NCI-H748 treated with DMSO at 0.1 percent for 48 hours (cell line): ENCODE measurements at places on chromosomes 5 and 9.
A peak's percentile ranks its signal among the peaks of the same experiment; 100 is the strongest.

DNA sequence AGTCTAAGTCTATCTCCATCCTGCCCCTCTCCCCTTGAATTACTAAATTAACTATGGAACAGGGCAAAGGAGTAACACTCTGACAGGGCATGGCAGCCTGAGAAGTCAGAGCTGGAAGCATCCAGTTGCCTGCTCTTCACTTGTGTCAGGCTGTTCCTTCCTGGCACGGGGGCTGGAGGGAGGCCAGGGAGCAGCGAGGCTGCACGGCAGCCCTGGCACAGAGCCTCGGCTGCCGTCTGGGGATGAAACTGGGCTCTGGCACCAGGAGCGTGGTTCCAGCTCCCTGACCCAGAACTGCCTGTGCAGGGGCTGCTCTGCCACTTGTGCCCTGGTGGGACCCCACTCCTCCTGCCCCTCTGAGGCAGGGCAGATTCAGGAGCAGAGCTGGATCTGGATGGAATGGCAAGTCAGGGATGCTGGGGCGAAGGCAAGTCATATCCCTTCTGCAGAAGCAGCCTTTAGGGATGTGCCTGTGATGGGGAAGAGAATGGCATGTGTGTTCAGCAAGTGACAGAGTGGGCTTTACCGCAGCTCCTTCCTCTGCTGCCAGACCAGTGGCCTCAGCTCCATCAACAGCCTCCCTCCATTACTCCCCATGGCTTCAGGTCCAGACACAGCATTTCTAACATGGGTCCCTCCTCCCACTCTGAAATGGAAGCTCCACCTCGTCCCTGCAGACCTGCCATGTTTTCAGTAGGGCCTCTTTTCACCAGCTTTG lies 42.2 kb upstream of the PDE8B start:
- DNase-seq = no peak

DNA sequence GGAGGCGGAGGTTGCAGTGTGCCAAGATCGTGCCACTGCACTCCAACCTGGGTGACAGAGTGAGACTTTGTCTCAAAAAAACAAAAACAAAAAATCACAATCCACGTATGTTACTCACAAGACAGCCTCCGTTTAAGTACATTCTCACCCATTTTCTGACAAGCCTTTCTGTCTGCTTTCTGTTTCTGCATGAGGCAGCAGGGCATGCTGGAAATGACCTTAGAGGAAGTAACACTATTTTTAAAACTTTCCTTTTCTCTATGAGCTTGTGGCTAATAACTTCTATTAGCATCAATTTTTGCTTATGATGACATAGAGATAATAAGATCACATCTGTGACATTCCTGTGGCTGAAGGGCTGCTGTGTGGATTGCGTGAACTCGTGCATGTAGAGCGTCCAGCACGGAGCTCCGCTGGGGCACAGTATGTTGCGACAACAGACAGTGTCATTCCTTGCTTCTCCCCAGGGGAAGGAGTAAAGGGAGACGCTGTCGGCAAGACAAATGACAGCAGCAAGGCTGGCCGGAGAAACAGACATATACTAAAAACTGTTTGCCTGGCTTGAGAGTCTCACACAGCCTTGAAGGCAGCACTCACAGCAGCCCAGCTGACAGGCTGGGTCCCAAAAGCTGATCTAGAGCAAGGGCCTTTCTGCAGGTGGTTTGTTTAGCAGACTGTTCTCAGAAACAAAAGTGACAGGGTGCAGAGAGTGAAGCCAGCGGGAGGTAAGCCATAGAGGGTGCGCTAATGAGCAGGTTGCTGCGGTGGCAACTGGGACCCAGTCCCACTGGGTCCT lies 1.6 kb downstream of the BTNL3 start:
- no peak for DNase-seq

DNA sequence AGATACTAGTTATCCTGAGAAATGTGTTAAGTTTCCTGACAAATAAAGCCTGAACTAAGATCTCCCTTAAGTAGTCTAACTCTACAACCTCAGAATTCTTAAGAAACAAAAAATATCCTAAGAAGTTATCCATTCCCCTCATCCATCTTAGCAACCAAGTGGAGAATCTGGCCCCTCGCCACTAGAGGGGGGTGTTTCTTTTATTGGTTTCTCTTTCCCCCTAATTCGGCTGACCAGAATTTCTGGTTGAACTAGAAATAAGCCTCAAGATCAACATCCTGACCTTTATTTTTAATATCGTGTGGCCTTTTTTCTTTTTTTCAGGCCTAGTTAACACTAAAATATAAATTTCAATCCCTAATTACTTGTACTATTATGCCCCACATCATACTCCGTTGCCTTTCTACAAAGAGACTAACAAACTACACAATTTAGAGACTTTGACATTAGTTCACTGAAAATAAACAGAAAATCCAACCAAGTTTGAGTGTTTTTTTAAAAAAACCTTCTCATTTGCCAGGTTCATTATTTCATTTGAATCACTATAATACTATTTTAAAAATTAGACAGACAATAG lies 14.3 kb upstream of the NR4A3 start:
- peak; percentile 26 for DNase-seq

- DNase-seq = no peak
These were observed 358.8 kb downstream of the MAN2A1 start for GRCh38 chr5:110048491-110048890.

GRCh38 chr9:127500399-127500798 lies 49.1 kb downstream of the LRSAM1 start:
- no peak for DNase-seq

GRCh38 chr5:96402500-96402899 lies 30.5 kb downstream of the PCSK1 start:
- DNase-seq = no peak

- no peak for DNase-seq
These were observed 35.8 kb downstream of the VLDLR start for GRCh38 chr9:2657427-2657826.

DNA sequence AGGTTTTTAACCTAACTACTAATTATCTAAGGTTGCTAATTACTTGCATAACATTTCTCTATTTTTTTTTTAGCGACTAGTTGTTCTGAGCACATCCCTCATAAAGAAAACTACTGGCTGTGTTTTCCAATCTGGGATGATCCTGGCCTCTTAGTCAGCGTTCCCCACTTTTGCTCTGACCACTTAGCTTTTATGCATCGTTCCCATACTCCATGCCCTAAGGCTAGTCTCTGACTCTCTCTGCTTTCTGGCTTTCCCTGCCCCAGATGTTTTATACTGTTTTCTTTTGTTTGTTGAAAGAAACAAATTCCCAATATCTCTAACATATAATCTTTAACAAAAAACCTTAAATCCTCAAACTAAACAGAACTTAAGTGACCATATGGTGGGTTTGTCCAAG lies 217.9 kb downstream of the SPATA31D1 start:
- peak; percentile 58 for DNase-seq

- DNase-seq = no peak
These were observed 65.7 kb upstream of the ATG10 start for GRCh38 chr5:81906086-81906485.

DNA sequence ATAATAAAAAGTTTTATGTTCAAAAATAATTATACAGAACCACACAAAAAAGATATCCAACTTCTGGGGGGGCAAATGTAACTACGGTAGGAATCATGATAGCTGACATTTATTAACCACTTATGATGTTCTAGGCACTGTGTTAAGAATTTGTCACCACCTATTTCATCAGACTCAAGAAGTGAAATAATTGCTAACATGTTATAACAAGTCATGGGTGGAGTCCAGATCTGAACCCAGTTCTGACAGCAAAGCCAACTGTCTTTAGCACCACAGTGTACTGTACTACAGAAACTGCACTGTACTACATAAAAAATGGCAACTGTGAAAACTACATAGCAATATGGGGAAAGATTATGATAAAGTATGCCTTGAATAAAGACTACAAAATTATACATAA lies 3.0 kb upstream of the SAP30L start:
- DNase-seq = no peak

GRCh38 chr5:57221049-57221568 lies 47.2 kb downstream of the GPBP1 start:
- DNase-seq = peak; percentile 45
